ENCODE measurements at places on chromosomes 6 and 20. TPM values are rescaled to one million over a fixed set of nuclear protein-coding genes. Genes with fewer than 3 reads are reported as not detected.

PAK5 gene
- 36.1 TPM for total RNA-seq

C20orf204 gene
- total RNA-seq: 1.2 TPM

MARCKS gene
- 269 TPM for total RNA-seq

CCDC170 gene
- 0.74 TPM for total RNA-seq

CRISP3 gene
- total RNA-seq: not detected

RPP40 gene
- total RNA-seq: 8.1 TPM

RSPH3 gene
- 5.7 TPM for total RNA-seq

PBOV1 gene
- total RNA-seq: not detected

STX11 gene
- total RNA-seq: 0.49 TPM

TRPC4AP gene
- 51.9 TPM for total RNA-seq

ADGRB3 gene
- 110 TPM for total RNA-seq

CAGE1 gene
- not detected for total RNA-seq

TAGAP gene
- total RNA-seq: 0.49 TPM

SOX4 gene
- 265 TPM for total RNA-seq

GABRR2 gene
- total RNA-seq: 0.25 TPM

BPIFA1 gene
- not detected for total RNA-seq

CST2 gene
- total RNA-seq: not detected

GTSF1L gene
- total RNA-seq: not detected

CLIC5 gene
- total RNA-seq: 2.5 TPM

PDSS2 gene
- total RNA-seq: 7.9 TPM

CNR1 gene
- 265 TPM for total RNA-seq

HUS1B gene
- 0.74 TPM for total RNA-seq

KIAA0408 gene
- total RNA-seq: 114 TPM

OR2H2 gene
- total RNA-seq: not detected

ZSCAN23 gene
- total RNA-seq: 10.8 TPM

MRAP2 gene
- 2.5 TPM for total RNA-seq

UBE2V1 gene
- total RNA-seq: 38.4 TPM

PLCB4 gene
- 13.3 TPM for total RNA-seq

NRM gene
- 1.5 TPM for total RNA-seq

TREM2 gene
- total RNA-seq: 3.0 TPM

LY6G6C gene
- total RNA-seq: 0.25 TPM

TOMM6 gene
- total RNA-seq: 32.2 TPM

FAM83C gene
- not detected for total RNA-seq

CTCFL gene
- total RNA-seq: not detected

SMLR1 gene
- total RNA-seq: not detected

CST11 gene
- not detected for total RNA-seq

CRIP3 gene
- total RNA-seq: 3.0 TPM

TRIM15 gene
- not detected for total RNA-seq

PROKR2 gene
- 9.3 TPM for total RNA-seq

TFAP2C gene
- 3.9 TPM for total RNA-seq

IL17A gene
- total RNA-seq: not detected

CD83 gene
- total RNA-seq: 17.5 TPM

C20orf144 gene
- total RNA-seq: not detected

All from temporal lobe (tissue), 4 donors.